ENCODE measurements at places on chromosomes 6 and 20.

DNA sequence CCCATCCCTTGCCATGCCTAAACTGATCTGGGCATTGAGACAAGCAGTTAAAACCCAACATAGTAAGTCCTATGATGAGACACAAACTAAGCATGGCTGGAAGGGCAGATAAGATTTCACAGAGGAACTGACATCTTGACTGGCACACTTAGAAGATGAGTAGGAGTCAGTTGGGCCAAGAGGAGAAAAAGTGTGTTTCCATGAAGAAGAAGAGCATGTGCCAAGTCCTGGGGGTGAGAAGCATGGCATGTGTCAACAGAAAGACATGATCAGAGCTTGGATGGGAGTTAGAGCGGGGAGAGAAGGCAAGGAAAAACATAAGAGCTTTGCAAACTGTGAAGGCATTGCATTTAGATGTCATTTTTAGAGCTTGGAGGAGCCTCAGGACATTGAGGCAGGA lies 68.0 kb downstream of the ESR1 start:
- no peak for DNase-seq

- no peak for DNase-seq
Observed at GRCh38 chr6:163340201-163340887, 74.2 kb upstream of the QKI start.

DNA sequence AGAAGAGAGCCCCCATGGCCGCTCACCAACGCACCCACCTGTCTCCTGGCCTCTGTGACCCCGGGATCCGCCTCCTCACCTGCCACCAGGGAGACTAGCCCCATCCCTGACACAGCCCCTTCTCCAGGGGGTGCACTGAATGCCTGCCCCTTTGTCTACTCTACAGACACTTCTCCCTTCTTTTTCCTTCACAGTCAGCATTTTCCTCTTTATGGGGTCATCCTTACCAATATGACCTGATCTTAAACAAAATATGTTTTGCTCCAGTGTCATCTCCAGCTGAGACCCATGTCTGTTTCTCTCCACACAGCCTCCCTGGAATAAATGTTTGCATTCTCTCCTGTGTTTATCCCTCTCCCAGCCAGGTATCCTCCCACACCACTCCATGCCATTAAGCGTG lies 14.6 kb upstream of the CCR6 start:
- DNase-seq, result no peak

DNA sequence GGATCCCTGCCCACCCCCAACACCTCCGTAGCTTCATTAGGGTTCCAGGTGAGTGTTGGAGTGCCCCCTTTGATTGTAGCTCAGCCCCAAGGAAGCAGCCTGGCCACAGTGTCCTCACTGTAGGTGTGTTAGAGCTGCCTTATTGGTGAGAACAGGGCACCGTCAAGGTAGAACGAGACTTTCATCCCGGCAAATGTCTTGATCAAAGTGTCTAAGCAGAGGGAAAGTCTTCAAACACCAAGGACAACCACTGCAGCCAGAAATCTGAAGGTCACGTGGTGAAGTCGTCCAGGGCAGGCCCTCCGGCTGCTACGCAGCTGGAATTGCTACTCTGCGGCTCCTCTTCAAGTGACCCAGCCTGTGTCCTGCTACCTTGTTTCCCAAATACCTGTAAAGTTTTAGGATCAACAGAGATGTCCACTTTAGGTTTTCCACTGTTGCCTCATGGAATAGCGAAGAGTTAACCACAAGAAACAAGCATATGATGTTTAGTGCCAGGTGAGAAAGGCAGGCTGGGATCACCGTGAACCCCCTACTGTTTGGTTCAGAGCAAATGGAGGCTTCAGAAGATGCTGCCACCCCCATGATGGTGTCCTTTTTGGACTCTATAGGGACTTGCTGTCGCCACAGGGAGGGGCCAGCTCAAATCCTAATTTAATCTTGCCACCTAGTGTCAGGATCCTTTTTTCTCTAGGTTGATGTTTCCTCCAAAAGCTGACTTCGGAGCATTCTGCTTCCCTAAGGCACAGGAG lies 1.7 kb upstream of the DLL1 start:
- DNase-seq, result peak; percentile 54

DNA sequence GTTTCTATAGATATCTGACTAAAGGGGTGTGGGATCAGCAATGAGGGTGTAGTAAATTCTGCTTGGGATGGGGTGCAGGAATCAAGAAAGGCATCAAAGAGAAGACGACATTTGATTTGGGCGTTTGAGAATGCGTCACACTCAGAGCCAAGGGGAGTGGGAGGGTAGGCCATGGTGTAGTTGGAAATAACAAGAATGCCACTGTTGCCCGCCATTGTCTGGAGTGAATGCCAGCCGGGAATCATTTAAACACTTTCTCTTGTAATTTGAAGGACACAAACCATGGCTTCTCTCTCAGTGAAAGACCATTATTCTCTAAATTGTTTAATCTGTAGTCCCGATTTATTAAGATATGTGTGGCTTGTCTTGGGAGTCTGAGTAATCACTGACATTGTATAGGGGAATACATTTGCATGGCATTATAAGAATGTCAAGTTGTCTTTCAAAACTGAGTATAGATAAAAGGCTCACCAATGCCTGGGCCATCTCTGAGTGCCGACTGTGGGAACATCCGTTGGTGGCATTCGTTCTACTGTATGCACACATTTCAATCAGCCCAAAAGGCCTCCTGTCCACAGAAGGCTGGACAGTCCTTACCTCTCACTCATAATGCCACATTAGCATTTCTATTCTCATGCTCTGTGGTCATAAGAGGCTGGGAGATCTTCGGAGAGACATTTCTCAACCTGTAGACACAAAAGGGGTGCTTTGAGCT lies 777.8 kb downstream of the KIF16B start:
- DNase-seq, result no peak

Data from body of pancreas (tissue), 4 donors.